Activated naive CD8-positive, alpha-beta T cell treated with anti-CD3 and anti-CD28 coated beads, Interleukin-2, amount 50 U/mL, for 16 hours (primary cell): ENCODE measurements at places on chromosomes 16 and 17.
A peak's percentile ranks its signal among the peaks of the same experiment; 100 is the strongest.

GRCh38 chr17:41717408-41718286 is 5.5 kb downstream of the GAST start:
- no peak for DNase-seq

DNA sequence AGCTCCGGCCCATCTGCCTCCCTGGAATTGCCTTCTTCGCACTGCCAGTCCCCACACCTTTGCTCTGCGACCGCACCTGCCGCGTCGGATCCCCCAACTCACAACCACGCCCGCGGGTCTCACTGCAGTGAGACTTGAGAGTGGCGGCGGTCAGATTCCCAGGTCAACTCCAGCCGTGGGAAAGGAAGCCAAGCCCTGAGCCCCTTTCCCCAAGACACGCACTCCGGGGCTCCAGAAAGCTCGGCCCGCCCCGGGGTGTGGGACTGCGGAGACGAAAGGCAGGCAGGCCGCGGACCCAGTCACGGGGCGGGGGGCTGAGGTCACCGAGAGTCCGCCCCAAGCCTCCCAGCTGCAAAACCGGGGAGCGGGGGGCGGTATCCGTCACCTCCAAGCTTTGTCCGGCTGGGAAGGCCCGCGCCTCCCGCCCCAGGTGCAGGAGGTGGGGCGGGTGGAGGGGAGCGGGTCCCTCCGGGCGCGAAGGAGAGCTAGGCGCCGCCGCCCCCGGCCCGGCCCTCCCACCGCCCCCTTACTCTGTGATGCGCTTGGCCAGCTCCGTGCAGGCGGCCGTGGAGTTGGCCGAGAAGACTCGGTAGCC is 615 bp downstream of the PRPSAP1 start:
- no peak for DNase-seq

DNA sequence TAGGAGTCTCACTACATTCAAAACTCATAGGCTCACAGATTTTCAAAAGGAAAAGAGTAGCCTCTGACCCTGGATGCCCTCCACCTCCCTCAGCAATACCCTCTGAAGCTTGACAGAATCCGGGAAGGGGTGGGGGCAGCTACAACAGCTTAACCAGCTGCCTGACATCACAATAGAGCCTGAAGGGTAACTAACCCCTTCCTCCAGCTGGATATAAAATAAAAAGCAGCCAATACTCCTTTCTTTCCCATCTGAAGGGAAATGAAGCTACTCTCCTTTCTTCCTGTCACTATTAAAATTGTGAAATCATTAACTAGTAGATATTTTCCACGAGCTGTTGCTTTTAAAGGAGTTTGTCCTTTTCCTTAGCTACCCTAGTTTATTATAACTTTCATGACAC is 24.0 kb downstream of the USP31 start:
- DNase-seq: no peak

DNA sequence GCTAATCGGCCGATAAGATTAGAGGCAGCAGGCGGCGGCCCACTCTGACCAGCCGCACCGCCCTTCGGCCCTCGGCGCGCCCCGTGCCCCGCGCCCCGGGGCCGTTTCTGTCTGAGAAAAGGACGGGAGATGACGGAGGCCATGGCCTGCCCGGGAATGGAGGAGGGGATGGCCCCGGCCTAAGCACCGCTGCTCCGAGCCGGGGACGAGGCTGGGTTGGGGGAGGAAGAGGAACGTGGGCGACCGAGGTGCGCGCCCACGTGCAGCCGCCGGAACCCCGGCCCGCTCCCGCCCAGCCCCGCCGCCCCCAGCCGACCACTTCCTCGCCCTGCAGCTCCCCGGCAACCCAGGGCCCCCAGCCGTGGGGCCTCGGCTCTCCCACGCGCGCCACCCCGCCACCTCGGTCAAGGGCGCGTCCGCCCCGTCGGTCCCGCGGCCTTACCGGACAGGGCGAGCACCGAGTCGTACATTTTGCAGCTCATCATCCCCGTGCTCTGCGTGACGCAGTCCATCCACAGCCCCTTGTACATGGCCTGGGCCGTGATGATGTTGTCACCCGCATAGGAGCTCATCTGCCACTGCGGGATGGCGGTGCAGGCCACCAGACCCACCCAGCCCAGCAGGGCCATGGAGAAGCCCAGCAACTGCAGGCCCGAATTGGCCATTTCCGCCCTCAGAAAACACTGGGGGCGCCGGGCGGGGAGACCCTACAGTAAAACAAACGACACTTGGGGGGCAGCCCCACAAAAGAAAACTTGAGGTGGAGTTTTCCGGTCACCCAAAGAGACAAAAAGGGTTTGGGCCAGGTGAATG is 693 bp downstream of the CLDN7 start:
- DNase-seq: no peak

- DNase-seq: no peak
These were observed 1.1 kb upstream of the XYLT1 start for GRCh38 chr16:17471719-17472461.

- peak; percentile 25 for DNase-seq
These were observed 67.8 kb downstream of the ANKRD11 start for GRCh38 chr16:89422527-89422904.

DNA sequence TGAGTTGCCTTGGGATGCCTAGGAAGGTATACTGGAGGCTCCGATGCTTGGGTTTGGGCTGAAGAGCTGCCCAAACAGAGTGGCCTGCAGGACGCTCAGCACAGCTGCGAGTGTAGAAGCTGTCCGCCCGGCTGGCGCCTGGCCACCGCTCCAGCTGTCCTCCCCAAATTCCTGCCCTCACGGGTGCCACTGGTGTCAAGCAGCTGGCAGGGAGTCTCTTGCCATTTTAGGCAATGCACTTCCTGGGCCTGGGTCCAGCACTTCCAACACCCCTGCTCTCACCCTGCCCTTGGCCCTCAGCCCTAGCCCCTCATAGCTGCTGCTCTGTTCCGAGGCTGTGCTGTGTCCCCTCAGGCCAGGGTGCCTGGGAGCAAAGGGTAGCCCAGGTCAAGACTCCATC is 5.2 kb upstream of the PKMYT1 start:
- no peak for DNase-seq

GRCh38 chr16:64900019-64900418 is 221.8 kb downstream of the CDH11 start:
- DNase-seq: no peak

DNA sequence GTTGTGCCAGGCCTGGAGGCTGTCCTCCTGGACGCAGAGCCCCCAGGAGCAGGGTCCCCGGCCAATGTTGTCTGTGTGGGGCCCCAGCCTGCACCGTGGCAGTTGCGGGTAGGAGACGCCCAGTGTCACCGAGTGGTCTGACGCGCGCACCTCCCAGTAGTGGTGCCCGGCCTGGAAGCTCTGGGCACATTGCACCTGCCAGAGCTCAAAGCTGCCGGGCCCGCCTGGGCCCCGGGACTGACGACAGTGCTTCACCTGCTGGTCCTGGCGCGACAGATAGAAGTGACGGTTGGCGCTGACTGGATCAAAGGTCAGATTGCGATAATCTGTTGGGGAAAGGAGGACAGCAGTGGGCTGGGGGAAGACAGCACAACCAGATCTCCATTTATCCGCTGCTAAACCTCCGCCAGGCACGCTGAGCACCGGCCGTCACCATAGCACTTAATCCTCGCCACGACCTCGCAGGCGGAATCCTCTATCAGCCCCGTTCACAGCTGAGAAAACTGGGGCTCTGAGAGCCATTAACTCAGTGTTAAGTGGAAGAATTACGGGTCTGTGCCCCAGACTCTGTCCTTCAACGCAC is 5.6 kb downstream of the TRIM65 start:
- DNase-seq: no peak

GRCh38 chr17:67503184-67503583 is 126.1 kb downstream of the PITPNC1 start:
- no peak for DNase-seq

GRCh38 chr17:39097150-39097519 is 54.3 kb downstream of the PLXDC1 start:
- no peak for DNase-seq

GRCh38 chr17:79650283-79650682 is 39.4 kb upstream of the RBFOX3 start:
- DNase-seq: no peak

DNA sequence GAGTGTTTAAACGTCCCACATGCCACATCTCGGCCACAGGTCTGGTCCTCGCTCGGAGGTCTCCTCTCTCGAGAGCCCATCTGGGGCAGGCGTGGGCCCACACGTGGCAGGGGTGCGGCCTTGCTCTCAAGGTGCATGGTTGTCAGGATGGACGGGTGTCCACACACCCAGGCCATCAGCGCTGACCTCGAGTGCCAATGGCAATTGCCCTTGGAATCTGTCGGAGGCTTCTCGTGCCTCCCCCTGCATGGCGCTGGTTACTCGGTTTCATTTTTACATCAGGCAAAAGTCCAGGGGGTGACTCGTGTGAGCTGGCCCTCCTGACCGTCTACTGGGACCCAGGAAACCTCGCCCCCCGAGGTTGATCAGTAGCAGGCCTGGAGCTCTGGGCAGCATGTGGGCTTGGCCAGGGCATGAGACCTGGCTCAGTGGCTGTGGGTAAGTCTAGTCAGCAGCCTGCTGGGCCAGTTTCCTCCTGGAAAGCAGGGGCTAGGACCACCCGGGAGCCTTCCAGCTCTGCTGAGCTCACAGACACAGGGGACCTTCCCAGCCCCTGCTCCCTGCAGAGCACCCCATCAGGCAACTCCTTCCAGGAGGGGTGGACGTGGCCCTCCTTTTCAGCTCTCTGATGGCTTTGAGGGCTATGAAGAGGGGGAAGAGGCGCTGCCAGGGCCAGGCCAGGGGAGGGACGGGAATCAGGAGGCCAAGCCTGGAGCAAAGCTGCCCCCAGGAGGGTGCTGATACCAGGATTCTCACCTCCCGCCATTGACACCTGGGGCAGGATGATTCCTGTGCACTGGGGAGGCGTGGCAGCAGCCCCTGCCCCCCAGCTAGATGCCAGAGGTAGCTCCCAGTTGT is 3.7 kb upstream of the ZNF469 start:
- DNase-seq: no peak

DNA sequence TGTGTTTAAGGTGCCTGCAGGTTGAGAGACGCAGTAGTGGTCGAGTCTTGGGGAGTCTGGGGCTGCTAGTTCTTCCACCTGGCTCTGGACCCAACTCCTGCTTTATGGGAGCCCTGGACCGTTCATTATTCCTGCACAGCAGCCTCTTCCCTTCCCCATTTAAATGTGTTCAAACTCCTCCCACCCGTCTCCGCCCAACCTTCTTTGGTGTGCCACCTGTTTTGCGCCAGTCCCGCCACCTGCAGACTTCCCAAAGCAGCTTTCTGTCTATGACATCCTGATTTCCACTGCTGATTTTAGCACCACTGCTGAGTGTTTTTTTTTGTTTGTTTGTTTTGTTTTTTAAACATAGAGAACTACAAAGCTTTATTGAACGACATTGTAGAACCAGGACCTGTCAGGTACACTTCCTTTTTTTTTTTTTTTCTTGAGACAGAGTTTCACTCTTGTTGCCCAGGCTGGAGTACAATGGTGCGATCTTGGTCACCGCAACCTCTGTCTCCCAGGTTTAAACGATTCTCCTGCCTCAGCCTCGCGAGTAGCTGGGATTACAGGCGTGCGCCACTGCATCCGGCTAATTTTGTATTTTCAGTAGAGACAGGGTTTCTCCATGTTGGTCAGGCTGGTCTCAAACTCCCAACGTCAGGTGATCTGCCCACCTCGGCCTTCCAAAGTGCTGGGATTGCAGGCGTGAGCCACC is 12.8 kb downstream of the ADORA2B start:
- no peak for DNase-seq

DNA sequence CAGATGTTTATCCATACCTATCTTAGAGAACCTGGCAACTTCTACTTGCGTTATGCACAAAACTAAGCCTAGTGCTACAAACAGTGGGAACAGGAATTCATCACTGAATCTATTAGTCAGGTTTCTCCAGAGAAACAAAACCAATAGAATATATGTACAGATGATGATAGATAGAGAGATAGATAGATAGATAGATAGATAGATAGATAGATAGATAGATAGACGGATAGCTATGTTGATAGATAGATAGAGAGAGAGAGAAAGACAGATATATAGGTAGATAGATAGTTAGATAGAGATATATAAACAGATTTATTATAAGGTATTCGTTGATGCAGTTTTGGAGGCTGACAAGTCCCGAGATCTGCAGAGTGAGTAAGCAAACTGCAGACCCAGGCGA is 495.6 kb downstream of the TMEM114 start:
- DNase-seq: no peak

DNA sequence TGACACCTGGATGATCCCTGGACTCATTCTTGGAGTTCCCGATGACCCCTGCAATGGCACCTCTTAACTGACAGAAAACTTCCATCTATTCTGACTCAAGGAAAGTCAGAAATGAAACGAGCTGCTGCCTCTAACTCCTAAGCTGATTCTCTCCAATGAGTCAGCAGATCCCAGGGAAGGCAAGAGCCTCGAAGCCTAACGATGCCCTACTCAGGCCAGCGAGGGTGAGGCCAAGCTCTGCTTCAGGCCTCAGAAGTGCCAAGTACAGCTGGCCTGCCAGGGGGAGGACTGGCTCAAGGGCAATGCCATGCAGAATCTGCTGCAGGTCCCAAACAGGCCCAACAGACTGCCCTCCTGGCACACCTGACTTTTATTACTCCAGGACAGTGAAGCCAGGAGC is 36.3 kb downstream of the PLXDC1 start:
- DNase-seq: no peak

DNA sequence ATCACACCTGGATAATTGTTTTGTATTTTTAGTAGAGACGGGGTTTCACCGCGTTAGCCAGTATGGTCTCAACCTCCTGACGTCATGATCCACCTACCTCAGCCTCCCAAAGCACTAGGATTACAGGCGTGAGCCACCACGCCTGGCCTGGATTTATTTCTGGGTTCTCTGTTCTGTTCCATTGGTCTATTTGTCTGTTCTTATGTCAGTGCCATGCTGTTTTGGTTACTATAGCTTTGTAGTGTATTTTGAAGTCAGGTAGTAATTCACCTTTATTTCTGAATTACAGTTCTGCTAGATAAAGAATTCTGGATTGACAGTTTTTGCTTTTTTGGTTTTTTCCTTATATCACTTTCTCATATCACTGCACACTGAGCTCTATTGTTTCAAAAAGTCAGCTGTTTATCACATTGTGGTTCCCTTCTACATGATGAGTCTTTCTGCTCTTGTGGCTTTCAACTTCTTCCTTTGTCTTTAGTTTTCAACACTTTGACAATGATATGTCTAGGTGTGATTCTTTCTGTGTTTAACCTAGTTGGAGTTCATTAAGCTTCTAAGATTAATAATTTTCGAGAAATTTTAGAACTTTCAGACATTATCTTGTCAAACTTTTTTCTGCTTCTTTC is 98.2 kb downstream of the CA4 start:
- DNase-seq: no peak

DNA sequence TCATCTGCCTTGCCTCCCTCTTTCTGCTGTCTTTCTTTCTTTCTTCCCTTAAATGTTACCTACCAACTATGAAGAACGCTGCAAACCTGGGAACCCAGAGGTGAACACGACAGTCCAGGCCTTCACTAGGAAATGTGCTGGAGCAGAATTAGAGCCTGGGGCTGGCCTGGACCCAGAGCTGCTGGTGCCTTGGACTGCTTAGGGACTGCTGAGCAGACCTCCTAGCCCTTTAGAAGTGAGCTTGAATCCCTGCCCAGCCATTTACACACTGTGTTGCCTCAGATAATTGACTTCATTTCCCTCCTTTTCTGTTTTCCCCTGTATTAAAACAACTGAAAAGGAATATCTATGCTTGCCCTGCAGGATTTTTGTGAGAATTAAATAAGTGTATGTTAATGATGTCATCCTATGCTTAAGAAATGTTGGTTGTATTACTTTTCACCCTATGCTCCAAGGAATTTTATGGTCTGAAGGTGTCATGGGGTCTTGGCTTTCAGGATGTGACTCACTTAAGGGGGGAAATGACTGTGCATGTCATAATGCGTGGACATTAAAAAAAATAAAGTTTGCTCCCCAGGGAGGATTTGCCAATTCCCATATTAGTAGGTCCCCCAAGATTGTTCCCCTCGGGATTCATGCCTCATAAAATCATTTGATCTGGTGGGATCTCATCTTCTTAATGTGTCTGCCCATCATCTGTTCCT is 11.5 kb downstream of the CDH13 start:
- DNase-seq: no peak
